ENCODE measurements at places on chromosomes 13 and 19.

DNA sequence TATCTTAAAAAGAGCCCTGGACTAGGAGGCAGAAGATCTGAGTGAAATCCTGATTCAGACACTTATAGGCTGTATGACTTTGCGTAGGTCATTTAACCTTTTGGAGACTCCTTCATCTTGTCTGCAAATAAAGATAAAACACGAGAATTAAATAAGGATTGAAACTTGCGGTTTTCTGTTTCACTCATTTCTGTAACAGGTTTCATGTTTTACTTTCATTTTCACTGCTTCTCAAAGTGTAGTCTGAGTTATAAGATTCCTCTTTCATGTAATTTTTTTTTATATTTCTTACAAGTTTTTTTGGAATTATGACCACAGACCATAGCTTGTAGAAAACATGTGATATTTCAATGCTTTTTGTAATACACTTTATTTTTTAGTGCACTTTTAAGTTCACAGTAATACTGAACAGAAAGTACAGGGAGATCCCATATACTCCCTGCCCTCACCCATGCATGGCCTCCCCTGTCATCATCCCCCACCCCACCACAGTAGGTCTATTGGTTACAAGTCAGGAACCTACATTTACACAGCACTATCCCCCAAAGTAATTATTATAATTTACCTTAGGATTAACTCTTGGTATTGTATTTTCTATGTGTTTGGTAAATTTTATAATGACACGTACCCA lies 174.6 kb downstream of the ITGBL1 start:
- no peak for DNase-seq

GRCh38 chr13:37997641-37998040 lies 128.1 kb upstream of the TRPC4 start:
- DNase-seq: no peak

GRCh38 chr19:4057931-4058692 lies 8.6 kb downstream of the ZBTB7A start:
- peak; percentile 56 for DNase-seq

- no peak for DNase-seq
These were observed 33.9 kb downstream of the USP12 start for GRCh38 chr13:27137759-27138158.
